ENCODE measurements at places on chromosomes 11 and 22.

GRCh38 chr11:22690871-22691270 is 24.5 kb downstream of the GAS2 start:
- H3K4me1 ChIP-seq = no peaks in the 10 kb centered on the region
- H3K27me3 ChIP-seq = no peaks in the 10 kb centered on the region
- H3K4me3 ChIP-seq = no peak overlapping the region

- H3K4me1 ChIP-seq = no peaks in the 10 kb centered on the region
- peaks cover 4% of the 10 kb centered on the region for H3K27me3 ChIP-seq
- no peak overlapping the region for H3K27ac ChIP-seq
- no peak overlapping the region for H3K4me3 ChIP-seq
- no peak for DNase-seq
Measured at GRCh38 chr11:44797886-44798606, 71.3 kb downstream of the TSPAN18 start.

- peak overlapping the region; percentile 50 for H3K4me3 ChIP-seq
- no peak overlapping the region for H3K27ac ChIP-seq
Measured at GRCh38 chr11:118910309-118911112, 15.2 kb downstream of the BCL9L start.

DNA sequence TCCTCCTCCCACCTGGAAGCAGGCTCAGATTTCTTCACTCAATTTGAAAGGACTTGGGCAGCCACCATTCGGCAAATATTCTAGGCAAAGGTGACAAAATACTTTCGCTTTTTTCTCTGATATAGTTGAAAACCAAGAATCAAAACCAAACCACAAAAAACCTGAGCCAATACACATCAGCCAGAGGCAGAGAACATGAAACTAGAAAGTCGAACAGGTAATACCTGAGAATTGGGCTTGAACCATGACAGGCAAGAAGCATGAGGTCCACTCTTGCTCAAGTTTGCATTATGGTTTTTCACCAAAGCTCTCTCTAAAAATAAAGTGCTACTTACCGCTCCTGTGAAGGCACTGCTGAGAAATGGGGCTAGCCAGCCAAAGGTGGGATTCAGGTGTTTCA is 26.2 kb upstream of the LDLRAD3 start:
- no peak overlapping the region for H3K27ac ChIP-seq
- no peak for DNase-seq
- peaks cover 10% of the 10 kb centered on the region for H3K27me3 ChIP-seq

DNA sequence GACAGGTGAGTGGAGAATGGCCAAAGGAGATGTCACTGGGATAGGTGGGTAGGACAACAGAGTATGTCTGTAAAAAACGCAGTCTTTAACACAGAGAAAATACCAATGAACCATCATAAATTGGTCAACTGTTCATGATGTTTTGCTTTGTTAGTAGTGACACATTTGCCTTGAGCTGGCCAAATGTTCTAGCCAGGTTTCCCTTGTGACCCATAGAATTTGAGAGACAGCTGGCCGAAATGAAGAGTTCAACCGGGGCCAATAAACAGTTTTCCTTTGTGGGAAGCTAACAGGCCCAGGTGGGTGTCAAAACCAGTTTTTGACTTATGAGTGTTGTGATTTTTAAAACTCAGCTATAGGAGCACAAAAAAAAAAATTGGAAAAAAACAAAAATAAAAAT is 116.6 kb upstream of the BID start:
- no peak for DNase-seq
- H3K36me3 ChIP-seq = peaks cover 90% of the 10 kb centered on the region
- H3K27me3 ChIP-seq = no peaks in the 10 kb centered on the region
- no peak overlapping the region for H3K4me3 ChIP-seq
- no peak overlapping the region for H3K27ac ChIP-seq

GRCh38 chr22:25669253-25670069 is 72.5 kb upstream of the MYO18B start:
- H3K27me3 ChIP-seq = no peaks in the 10 kb centered on the region
- H3K4me1 ChIP-seq = peaks cover 7% of the 10 kb centered on the region
- H3K27ac ChIP-seq = no peak overlapping the region
- H3K36me3 ChIP-seq = peaks cover 58% of the 10 kb centered on the region
- no peak for DNase-seq

DNA sequence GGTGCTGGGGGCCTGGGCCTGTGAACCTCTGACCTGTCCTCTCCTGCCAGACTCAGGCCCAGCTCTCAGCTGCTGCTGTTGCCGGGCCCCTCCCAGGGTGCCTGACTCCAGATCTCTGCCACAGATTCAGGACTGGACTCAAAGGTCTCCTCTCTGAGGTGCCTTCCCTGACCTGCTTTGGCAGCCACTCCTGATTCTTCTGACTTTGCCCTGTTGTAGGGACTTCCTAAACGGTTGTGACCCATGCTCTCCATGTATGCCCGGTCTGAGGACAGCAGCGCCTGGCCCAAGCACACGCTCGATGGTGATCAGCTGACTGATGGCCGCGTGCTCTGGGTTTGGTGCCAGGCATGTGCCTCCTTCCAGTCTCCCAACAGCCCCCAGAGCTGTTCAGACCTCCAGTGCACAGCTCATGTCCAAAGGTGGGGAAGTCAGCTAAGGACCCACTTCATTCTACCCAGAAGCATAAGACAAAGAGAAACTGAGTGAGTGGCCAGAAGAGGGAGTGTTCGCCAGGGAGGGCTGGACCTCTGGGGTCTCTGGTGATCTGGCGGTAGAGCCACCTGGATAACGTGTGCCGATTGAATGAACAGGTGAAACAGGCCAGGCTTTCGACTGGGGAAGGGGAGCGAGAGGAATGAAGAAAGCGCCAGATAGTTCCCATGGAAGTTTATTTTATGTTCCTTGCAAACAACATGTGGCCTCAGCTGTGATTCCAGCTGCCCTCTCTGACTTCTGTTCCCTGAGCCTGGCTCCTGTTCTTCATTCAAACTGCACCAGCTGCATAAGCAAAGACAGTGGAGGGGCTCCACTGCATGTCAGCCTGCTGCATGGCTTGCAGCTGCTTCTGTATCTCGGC is 8.1 kb upstream of the TOP3B start:
- peaks cover 1% of the 10 kb centered on the region for H3K27me3 ChIP-seq
- H3K4me1 ChIP-seq = no peaks in the 10 kb centered on the region
- no peak overlapping the region for H3K4me3 ChIP-seq
- no peak for DNase-seq

- peaks cover 2% of the 10 kb centered on the region for H3K36me3 ChIP-seq
- DNase-seq = no peak
- H3K4me3 ChIP-seq = no peak overlapping the region
- no peaks in the 10 kb centered on the region for H3K27me3 ChIP-seq
Measured at GRCh38 chr11:61049859-61050258, 52.4 kb upstream of the CD5 start.

DNA sequence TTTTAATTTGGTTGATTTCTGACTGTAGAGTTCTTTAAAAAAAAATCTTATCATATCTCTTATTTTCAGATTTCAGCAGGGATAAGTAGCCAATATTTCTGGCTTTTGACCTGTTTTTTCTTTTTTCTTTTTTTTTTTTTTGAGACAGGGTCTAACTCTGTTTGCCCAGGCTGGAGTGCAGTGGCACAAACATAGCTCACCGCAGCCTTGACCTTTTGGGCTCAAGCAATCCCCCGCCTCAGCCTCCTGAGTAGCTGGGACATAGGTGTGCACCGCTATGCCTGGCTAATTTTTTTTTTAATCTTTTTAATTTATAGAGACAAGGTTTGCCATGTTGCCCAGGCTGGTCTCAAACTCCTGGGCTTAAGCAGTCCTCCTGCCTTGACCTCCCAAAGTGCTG is 23.9 kb upstream of the ZBTB44 start:
- H3K4me3 ChIP-seq = no peak overlapping the region
- no peak overlapping the region for H3K27ac ChIP-seq
- H3K27me3 ChIP-seq = no peaks in the 10 kb centered on the region

DNA sequence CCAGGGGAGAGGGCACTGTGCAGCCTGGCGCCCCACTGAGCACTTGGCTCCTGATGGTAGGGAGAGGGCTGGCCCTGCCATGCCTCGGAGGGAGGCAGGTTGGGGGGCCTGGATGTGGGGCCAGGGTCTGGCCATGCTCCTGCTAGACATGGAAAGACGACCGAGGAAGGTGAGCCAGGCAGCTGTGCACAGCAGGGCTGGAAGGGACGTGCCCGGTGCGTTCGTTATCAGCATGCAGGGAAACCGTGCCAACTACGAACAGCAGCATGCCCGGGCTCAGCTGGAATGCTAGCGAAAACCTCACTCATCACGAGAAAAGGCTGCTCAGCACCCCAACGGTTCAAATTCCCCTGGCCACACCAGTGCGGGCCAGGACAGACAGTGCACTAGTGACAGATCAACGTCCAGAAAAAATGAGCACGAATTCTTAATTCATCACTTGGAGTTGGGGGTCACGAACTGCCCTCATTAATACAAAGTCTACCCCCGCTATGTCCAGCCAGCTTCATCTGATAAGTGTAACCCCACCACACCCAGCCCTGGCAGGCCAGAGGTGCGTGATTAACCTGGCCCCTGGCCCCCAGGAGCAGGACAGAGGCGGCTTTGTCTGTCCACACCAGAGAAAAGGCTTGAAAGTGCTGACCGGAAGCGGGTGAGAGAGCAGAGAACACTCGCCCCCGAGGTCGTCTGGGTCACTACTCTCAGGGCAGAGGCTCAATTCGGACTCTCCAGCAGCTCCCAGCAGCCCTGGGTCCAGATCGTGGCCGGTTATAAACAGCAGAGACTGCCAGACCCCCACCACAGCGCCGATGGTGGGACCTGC is 84.2 kb downstream of the CELSR1 start:
- DNase-seq = no peak
- H3K4me3 ChIP-seq = no peak overlapping the region
- no peak overlapping the region for H3K27ac ChIP-seq
- H3K27me3 ChIP-seq = peaks cover 13% of the 10 kb centered on the region
- peaks cover 3% of the 10 kb centered on the region for H3K4me1 ChIP-seq
- H3K36me3 ChIP-seq = no peaks in the 10 kb centered on the region
